NCI-H1092 (cell line): ENCODE measurements at places on chromosomes 3 and 15.

GRCh38 chr3:111073218-111073617 is 1.6 kb downstream of the NECTIN3 start:
- DNase-seq, result no peak

GRCh38 chr15:90982135-90982534 is 12.2 kb downstream of the PRC1 start:
- no peak for DNase-seq

GRCh38 chr15:41285285-41285684 is 47.1 kb downstream of the OIP5 start:
- no peak for DNase-seq

- DNase-seq, result no peak
Observed at GRCh38 chr3:11136830-11137626, 17.3 kb upstream of the HRH1 start.

DNA sequence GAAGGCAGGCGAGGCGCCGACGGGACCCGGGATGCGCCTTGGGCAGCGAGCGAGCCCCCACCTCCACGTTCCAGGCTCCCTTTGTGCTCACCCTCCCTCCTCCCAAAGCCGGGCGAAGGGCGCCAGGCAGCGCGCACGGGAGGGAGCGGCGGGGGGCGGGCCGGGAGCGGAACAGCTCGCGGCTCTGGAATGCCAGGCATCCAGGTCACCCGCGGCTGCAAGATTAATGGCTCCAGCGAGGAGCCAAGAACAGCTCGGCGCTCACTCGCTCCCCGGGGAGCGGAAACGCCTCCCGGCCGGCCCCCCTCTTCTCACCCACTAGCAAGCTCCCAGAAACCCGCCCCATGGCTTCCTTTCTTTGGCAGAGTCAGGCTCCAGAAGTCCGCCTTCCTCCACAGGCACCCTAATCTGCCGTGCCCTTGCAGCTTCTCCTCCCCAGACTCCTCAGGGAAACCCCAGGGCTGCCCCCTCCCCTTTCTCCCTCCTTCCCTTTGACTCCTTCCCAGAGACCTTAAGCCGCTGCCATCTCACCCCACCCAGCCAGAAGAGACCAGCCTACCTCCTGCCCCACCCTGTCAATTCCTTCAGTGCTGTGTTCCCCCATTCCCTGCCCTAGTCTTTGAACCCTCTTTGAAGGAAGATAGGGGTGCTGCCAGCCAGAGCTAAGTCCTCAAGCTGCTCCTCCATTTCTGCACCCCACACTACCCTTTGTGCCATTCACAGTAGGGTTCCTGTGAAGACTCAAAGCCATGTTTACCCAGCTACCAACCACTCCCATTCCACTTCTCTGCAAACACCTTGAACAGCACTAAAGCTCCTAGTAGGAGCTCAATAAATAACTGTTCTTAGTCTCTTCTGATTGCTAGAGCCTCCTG is 9.9 kb downstream of the AMOTL2 start:
- peak; percentile 26 for DNase-seq

DNA sequence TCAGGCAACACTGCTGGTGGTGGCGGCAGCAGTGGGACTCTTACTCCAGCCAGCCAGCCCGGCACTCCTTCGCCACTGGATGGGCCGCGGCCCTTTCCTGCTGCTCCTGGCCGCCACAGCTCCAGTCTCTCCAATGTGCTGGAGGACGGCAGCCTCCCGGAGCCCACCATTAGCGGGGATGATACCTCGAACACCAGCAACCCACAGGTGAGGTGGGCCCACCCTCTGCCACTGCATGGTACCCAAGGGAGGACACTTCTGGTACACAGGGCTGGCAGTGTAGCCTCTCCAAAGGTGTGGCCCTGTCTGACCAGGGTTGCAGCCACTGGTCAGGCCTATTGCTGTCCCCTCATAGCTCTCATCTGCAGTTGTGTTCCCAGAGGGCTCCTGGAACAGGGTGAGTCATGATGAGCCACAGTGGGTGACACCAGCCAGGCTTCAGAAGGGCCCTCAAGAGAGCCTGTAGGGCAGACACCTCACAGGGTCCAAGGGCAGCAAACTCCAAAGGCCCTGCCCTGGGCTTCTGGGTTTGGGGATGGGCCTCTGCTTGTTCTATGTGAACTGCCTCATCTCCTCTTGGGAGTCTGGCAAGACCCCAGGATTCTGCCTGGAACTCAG is 20.8 kb downstream of the NBEAL2 start:
- DNase-seq, result no peak

DNA sequence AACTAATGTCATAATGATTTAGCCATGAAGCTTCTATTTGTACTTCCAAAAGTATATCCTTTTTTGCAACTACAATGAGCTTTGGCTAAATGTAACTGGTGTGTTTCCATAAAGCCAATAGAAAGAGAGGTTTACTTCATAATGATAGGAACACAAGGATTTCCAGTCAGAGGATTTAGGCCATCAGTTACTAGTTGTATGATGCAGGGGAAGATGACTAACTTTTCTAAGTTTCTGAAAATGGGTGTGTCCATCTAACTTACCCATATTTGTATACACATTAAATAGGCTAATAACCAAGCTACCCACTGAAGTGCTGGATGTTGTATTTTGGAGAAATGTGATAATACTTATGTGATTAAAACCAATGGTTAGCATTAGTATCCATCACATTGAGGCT is 55.7 kb downstream of the SLC4A7 start:
- DNase-seq, result no peak

GRCh38 chr15:71943806-71944205 is 133.5 kb downstream of the NR2E3 start:
- DNase-seq, result no peak

- peak; percentile 8 for DNase-seq
Observed at GRCh38 chr3:115960799-115961198, 337.5 kb downstream of the GAP43 start.

GRCh38 chr3:143081844-143082778 is 37.5 kb upstream of the CHST2 start:
- DNase-seq, result no peak

GRCh38 chr3:133988631-133989161 is 41.0 kb downstream of the SLCO2A1 start:
- DNase-seq, result no peak

DNA sequence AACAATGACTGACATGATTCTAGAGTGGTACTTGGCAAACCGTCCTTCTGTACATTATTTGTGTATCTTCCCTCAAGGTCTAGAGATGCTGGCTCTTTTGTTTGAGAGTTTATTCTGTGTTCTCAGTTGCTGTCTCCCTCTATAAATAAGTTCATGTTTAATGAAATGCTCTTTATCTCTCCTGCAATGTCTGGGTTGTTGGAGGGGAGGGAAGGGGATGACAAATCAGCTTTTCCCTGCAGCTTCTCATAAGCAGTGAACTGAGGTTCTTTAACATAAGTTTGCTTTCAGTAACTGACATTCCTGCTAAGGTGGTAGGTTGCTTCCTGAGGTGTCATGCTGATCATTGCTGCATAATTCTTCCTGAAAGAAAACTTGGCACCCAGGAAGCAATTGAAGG is 21.8 kb downstream of the ITPR1 start:
- DNase-seq, result no peak

DNA sequence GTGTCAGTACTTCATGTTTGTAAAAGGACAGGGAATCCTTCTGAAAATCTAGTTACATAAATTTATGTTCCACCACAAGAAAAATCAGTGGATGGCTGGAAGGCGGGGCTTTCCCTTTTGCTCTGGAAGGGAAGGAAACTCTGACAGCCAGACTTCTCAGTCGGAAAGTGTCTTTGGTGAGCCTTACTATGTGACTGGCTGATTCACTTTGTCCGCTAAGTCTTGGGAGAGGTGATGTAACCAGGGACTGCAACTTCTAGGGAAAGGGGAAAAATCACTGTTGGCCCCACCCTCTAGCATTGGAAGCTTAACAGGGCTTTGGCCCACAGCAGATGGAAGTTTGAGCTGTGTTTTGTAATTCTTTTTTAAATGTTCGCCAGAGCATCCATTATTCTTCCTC is 281.4 kb upstream of the CTDSPL start:
- DNase-seq, result no peak

GRCh38 chr3:157335233-157336076 is 101.2 kb upstream of the PTX3 start:
- DNase-seq, result no peak
